Left renal pelvis (tissue), 4 donors: ENCODE measurements at places on chromosomes 2 and 18.

- DNase-seq = no peak
Observed at GRCh38 chr18:79260510-79260909, 135.2 kb upstream of the NFATC1 start.

DNA sequence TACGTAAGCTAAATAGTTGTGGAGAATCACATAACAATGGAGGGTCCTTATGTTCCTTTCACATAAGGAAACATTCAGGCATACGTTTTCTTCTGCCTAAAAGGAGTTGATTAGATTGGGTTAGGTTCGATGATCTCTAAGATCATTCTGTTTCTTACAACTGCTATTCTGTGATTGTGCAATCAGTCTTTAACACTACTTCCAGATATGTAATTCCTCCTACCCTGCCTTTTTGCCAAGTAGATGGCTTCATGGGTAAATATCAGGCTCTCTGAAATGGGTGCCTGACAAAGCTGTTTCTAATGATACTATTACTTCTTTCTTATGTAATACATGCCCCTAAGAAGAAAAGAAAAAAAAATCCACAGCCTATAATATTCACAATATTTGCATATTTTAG is 321.5 kb downstream of the XIRP2 start:
- no peak for DNase-seq

DNA sequence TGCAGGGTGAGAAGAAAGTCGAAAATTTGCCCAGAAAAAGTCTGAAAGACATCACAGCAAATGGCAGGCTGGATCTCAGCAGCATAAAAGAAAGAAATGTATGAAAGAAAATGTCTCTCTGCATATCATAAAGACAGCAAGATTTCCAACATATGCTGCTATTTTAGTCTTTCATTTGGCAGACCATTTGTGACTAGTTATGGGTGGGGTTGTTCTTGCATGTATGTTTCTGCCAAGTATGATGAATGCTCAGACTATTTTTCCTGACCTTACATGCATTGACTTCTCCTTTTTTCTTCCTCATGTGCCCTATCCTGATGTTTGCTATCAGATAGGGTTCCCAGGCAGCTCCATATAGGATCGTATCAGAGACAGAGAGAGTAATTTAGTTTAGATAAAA is 58.5 kb upstream of the PARD3B start:
- no peak for DNase-seq

- no peak for DNase-seq
Observed at GRCh38 chr2:178707476-178707875, 99.7 kb downstream of the TTN start.

- DNase-seq = no peak
Observed at GRCh38 chr2:136375017-136375901, 257.3 kb upstream of the CXCR4 start.

DNA sequence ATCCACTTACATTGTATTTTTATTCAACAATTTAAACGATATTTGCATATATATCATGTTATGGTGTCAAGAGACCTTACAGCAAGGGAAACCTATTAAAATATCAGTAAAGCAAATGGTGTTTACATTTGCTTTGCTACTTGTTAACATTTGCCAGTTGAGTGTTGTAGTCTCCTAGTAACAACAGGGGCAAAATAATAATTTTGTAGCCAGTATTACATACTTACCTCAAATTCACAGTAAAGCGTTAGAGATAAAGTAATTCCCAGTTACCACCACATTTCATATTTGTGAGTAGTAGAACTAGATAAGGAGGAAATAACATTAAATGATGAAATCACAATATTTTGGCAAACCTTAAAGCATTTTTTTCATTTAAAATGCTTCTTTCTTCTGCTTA is 71.3 kb downstream of the FASTKD2 start:
- DNase-seq = no peak

DNA sequence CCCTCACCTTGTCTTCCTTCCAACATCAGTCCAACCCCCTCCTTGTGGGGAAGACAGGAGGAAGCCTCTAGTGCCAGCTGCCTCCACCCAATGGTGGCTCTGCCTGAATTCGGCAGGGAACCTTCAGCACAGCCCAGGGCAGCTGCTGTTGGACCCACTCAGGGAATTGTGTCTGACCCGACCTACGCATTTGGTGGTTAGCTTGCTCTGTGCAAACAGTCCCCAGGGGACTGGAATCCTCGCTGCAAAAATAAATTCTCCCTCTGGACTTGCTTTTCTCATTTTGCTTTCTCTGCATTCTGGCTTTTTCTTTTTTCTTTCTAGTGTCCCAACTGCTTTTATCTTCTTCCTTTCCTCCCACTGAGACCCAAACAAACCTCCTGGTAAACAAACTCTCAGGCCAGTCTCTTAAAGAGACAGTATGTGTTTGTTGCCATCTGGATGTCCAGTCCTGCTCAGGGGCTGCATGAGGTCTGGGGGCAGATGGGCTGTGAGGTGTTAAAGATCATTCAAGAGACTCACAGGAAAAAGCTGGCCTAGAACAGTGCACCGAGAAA is 137.7 kb upstream of the HAAO start:
- no peak for DNase-seq

DNA sequence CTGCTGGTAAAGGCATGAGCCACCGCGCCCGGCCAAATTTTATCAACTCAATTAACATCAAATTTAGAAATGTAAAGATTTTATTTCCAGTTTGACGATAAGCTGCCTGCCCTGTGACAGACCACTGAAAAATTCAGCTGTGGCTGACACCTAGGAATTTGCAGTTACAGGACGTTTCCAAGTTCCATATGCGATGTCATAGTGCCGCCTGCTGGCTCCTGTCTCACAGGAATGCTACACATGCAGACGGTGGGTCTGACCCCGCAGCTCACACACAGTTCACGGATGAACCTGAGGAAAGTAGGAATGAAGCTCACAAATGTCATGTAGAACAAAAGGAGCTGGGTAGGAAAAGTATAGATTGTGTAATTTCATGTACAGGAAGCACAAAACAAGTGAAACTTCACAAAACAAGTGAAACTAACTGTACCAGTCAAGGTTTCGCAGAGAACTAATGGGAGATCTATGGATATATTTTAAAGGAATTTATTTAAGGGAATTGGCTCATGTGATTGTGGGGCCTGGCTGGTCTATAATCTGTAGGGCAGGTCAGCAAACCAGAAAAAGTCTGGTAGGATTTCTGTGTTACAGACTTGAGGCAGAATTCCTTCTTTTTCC is 13.2 kb upstream of the SEH1L start:
- peak; percentile 73 for DNase-seq

- DNase-seq = no peak
Observed at GRCh38 chr2:240060977-240061591, 7.8 kb upstream of the OR6B3 start.

DNA sequence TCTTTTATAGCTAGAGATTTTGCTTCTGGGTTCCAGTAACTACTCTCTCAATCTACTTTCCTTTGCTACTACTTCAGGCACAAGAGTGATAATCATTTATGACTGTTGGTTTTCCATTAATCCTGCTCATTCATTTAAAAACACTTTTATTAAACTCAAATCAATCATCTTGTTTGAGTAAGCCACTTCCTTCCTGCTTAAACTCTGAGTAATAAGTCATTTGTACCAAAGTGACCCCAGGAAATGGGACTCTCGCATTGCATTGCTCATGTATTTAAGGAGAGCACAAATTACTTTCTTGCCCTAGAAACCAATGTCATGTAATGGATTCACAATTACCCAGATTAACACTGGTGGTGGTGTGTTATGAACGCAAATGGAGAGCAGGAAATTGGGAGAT is 270.7 kb upstream of the HNMT start:
- no peak for DNase-seq
